ENCODE measurements at places on chromosomes 5 and 9.

DNA sequence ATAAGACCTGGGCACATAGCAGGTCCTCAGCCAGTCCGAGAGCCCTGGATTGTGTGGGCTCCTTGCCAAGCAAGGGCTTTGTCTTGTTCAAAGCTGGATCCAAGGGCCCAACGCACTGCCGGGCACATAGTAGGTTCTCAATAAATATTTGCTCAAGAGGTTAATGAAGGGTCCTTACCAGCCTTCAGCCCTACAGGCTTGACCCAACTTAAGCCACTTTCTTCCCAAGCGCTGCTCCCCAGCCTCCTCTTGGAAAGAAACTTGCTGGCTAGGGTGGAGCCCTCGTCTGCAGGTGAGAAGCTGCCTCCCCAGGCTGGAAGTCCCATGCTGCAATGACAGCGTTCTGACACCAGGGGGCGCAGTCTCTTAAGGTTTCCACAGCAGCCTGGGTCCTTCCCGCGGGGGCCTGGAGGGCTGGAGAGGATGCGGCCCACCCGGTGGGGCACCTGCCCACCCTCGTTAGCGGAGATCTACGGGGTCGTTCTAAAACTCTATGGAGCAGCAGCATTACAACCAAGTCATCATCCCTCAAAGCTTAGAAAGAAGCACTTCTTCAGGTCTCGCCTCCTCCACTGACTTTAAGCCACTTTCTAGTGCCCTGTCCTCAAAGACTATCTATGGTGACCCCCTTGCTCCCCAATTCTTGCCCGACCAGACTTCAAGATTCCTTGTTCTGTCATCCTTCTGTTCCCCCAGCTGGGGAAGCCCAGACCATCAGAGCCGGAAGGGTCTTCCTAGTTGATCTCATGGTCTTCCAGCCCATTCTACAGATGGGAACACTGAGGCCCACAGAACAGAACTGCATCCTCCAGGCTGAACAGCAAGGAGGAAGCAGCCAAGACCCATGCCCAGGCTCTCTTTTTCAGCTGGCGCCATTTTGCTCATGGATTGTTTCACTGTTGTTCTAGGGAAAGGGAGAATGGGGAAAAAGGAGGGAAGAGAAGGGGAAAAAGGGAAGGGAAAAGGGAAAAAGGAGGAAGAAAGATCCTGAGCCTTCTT is 115.4 kb downstream of the LHX2 start:
- DNase-seq, result peak; percentile 83

DNA sequence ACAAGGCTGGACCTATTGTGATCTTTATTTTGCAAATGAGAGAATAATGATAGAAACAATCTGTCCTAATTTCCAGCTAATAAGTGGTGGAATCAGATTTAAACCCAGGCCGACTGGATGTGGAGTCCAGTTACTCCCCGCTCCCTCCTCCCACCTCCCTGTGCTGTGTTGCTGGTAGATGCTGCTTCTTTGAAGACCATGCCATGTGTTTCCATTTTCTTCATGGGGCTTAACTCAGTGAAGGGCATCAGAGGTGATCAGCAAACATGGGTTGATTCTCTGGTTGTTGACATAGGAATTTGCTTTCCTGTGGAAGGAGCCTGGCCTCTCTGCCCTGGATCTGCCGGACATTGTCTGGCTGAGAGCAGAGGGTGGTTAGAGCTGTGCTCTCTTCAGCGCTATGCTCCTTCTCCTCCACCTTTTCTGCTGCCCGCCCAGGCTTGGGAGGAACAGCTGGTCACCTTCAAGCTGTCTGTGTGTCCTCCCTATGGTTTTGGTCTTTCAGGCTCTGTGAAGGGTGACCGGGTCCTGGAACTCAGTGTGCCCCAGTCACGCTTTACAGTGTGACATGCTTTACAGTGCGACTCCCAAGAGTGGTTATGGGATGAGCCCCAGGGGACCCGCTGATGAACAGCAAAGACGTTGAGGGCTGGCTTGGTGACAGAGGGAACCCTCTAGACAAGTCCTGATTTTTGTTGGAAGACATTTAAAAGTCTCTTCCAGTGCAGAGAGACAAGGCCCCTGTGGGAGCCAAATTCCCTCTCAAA is 68.4 kb upstream of the RPS23 start:
- DNase-seq, result no peak

DNA sequence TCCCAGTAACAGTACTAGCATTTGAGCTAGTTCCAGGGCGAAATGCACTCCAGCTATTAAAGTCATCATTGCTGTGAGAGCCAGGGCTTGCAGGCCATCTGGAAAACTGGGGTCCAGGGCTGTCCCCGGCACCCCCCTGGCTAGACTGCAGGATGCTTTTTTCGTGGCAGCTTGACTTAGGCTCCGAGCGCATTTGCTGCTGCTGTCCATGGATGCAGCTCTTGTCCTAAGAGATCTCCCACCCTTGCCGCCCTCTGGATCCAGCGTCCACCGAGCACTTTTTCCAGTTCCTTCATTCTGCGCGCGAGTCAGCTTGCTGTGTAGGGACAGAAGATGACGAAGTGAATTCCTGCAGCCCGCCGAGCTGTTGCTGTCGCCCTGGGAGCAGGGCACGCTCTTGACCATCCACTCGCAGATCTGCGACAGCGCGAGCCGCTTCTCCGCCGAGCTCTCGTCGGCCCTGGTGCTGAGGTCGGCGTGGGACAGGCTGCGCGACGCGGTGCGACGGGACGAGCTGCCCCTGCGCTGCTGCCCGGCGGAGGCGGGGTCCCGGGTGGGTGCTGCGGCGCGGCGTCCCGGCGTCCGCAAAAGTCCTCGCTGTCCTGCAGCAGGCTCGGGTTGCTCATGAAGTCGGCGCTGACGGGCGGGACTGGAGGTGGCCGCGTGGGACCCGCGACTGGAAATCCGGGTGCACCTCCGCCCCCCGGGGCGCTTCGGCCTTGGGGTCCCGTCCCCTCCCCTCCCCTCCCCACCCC is 30.7 kb downstream of the OR2V1 start:
- peak; percentile 16 for DNase-seq

DNA sequence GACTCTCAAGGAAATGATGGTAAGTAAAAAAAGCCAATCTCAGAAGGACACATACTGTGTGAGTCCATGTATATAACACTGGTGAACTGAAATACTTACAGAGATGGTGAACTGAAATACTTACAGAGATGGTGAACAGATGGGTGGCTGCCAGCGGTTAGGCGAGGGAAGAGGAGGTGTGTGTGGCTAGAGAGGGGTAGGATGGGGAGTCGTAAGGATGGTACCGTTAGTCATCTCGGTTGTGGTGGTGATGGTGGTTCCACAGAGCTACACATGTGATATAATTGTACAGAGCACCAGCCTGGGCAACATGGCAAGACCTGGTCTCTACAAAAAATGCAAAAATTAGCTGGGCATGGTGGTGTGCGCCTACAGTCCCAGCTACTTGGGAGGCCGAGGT is 113.6 kb upstream of the RAPGEF1 start:
- DNase-seq, result no peak

DNA sequence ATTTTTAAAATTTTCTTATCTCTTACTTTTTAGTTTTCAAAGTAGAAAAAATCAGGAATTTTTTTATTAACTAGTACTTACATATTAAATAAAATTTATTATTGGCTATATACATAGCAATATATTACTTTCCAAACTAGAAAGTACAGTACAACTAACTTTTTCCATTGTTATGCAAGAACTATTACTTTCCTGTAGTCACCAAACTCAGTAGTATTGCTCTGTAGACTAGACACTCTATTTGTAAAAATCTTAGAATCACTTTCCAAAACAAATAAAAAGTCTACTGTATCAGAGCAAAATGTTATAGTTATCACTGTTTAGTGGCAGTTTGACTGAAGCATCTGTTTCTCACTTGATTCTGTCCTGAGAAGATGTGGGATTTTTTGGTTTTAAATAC is 55.3 kb upstream of the MACIR start:
- no peak for DNase-seq

DNA sequence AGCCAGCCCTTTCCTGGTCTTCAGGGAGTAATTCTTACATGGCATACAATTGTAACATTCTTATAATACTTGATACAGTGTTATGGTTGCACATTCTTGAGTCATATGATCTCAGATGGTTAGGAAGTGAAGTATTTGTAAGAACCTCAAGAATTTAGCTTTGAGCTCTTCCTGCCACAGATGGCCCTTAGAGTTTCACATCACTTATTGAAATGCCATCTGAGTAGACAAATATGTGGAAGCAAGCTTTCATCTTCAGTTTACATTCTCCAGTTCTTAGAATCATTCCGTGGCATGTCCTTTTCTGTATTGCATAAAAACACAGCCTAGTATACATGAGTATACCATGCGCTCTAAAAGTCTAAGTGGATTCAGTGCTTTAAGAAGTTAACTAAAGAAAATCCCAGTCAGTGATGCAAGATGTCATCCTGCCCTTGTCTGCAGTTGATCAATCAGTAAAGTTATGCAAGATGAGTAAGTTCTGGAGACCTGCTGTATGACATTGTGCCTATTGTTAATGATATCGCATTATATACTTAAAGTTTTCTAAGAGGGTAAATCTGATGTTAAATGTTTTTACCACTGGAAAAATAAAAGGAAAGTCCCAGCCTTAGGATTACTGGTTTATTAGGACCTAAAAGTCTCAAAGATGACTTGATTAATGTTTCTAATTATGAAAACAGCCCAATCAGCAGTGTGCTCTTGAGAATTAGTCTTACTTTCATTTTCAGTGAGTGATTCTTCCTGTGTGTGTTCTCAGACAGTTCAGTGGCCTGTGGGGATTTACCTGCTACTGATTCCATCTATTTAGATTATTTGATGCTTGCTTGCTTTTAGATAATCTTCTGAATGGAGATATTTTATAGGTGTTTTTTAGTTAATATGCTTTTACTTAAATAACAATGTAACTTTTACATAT is 29.4 kb downstream of the RHOBTB3 start:
- peak; percentile 52 for DNase-seq

DNA sequence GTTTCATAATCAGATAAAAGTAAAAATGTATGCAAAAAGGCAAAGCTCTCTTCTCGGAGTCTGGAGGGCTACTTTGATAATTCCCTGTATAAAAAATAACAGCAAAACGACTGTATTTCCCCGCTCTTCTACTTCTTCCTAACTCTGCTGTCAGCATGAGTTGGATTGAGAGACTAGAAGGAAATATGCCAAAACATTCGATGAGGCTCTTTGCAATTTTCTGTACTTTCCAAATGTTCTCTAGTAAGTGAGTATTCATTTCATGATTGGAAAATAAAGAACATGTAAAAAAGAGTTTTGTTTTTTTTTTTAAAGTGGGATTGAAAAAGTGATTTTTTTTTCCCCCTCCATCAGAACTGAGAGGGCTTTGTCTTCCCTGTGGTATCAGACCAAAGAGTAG is 677.5 kb downstream of the ACTL7B start:
- no peak for DNase-seq

DNA sequence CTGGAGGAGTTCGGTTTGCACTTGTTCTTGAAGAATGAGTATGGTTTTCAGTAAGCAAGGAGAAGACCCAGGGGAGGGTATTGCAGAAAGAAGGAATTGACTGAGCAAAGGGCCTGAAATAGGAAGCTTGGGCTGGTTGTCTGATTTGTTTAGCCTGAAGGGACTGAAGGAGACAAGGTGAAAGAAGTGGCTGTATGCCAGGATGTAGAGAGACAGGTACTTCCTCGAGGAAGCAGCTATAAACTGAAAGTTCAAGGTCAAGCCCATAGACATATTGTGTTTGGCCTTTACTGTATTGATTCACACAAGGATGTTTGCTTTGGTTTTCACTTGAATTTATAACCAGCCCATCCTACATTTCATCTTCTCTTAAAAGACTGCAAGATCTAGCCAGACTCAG is 183.1 kb downstream of the PALM2AKAP2 start:
- DNase-seq, result no peak

DNA sequence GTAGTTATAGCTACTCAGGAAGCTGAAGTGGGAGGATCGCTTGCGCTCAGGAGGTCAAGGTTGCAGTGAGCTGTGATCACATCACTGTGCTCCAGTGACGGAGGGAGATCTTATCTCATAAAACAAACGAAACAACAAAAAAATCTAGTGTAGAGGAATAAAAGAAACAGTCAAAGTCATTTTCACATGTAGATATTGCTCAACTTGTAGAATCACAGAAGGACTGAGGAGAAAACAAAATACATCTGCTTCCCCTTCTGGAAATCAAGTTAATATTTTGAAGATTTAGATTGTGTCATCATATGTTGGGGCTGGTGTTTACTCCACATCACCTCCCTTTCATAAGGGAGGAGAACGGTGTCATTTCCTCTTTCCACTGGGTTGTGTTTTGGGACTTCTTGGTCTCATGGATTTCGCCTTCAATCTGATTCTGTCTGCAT is 8.2 kb upstream of the SLC46A2 start:
- DNase-seq, result no peak

GRCh38 chr5:55316837-55317236 is 9.0 kb downstream of the MTREX start:
- DNase-seq, result no peak

DNA sequence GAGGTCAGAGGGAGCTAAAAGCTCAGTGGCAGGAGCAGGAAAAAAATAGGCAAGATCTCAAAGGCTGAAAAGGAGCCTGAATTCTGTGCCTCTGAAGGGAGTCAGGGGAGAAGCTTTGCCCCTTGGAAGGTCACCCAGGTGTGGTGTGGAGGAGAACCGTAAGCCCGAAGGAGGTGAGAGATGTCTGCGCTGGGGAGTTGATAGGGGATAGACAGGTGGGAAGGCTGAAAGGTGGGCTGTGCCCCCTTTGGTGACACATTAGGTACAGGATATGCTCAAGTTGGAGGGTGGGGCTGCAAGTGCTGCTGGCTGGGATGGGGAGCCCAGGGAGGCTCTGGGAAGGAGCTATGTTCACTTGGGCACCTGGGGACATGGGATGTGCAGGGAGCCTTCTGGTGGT is 217.7 kb downstream of the PAX5 start:
- DNase-seq, result no peak

DNA sequence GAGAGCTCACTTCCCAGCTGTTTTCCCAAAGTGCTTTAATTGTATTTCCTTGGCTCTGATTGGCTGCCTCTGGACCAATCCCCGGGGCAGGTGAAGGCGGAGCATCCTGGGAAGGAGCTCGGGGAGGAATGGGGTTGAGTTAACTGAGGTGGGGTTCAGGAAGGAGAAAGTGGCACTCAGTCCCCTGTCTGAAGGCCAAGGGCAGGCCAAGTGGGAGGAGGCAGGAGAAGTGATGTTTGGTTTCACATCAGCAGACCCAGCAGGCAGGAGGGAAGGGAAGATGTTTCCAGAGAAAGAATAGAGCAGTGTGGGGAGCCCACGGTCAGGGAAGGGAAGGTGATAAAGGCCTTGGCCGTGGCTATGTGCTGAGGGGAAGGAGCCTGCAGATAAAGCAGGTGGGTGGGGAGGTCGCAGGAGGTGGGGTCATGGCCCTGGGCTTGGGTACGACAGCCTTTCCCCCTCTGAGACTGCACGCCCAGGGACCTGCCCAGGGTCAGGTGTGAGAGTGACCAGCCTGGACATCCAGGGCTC is 3.1 kb downstream of the TSPAN17 start:
- no peak for DNase-seq

All from stomach (tissue), 19 donors.